ENCODE measurements at places on chromosomes 16 and 17.

DNA sequence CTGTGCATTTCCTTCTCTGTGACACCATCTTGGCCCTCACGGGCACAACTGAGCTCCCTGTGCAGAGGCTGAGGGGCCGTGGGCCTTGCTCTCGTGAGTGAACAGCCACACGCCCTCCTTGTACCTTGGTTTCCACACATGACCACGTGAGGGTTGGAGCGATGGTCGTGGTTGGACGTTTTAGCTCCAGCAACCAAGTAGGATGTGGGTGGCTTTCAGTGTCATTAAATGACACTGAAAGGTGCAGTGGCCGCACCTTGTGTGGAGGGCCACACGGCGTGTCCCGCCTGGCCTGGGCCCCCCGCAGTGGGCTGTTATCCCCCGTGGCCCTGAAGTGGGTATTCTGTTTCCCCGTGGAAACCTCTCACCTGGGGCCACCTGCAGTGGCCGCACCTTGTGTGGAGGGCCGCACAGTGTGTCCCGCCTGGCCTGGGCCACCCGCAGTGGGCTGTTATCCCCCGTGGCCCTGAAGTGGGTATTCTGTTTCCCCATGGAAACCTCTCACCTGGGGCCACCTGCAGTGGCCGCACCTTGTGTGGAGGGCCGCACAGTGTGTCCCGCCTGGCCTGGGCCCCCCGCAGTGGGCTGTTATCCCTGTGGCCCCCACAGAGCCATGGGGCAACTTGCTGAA is 28.2 kb downstream of the ACSF3 start:
- DNase-seq, result no peak

GRCh38 chr16:58128711-58129096 is 477 bp downstream of the CFAP20 start:
- no peak for DNase-seq

GRCh38 chr17:73974536-73974935 is 228.9 kb upstream of the RPL38 start:
- DNase-seq, result no peak

- no peak for DNase-seq
These were observed 5.4 kb downstream of the SLC12A3 start for GRCh38 chr16:56870276-56870888.

DNA sequence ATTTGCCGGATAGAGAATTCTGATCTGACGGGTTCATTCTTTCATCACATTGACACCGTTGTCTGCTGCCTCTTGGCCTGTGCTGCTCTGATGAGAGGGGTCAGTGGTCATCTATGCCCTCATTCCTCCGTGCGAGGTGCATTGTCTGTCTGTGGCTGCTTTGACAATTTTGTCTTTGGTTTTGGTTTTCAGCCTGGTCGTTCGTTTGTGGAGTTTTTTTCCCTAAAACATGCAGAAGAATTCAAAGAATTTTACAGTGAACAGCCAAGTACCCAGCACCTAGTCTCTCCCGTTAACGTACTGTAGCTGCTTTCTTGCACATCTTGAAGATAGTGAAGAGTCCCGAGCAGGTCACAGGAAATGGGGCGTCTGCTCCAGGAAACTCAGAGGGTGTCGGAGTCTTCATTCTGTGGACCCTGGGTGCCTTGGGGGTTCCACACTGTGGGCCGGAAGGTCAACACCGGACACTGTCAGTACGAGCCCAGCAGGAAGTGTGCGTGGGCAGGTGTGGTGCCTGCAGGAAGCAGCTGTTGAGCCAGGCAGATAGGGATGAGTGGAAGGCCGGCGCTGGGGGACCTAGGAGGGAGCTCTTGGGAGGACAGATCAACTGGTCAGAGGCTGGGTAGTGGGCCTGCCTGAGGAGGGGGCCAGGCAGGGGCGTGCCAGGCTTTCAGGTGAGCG is 28.2 kb downstream of the CRAMP1 start:
- no peak for DNase-seq

DNA sequence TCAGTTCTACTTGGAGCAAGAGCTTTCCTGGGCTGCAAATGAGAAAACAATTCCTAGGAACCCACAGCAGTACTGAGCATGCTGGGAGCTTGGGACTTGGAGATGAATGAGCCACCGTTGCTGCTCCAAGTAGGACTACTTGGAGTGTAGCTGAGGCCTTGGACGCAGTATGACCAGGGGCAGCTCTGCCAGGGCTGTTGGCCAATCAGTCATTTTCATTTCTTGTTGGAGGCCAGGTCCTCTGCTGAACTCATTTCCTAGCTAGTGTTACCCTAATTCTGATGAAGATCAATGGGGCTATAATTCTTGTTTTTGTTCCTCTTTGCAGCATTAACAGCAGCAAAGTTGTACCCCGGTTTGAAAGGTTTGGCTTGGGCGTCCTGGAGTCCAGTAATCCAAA is 8.0 kb upstream of the LGALS9 start:
- DNase-seq, result no peak

GRCh38 chr16:75198135-75198600 is 8.8 kb downstream of the CTRB2 start:
- DNase-seq, result no peak

GRCh38 chr16:89690392-89690901 is 4.0 kb downstream of the CDK10 start:
- DNase-seq, result no peak

- DNase-seq, result no peak
These were observed 136.0 kb downstream of the ANKRD11 start for GRCh38 chr16:89354325-89354724.

DNA sequence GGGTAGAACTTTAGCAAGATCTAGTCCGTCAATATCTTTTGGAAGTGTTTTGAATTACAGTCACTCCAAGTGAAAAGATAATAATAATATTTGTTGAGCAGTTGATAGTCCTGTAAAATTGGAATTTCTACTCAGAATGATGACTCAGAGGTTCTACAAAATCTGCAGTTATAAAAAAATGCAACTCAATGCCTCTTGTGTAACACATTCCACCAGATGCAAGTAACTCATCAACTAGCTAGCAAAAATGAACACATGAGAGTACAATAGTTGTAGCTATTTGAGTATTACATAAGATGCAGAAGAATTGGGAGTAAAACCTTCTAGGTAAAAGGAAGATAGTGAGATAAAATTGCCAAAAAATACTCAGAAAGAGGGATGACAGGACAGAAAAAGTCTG is 177.2 kb downstream of the CDH8 start:
- no peak for DNase-seq

- DNase-seq, result no peak
These were observed 1.1 kb upstream of the RASD1 start for GRCh38 chr17:17497065-17497844.

DNA sequence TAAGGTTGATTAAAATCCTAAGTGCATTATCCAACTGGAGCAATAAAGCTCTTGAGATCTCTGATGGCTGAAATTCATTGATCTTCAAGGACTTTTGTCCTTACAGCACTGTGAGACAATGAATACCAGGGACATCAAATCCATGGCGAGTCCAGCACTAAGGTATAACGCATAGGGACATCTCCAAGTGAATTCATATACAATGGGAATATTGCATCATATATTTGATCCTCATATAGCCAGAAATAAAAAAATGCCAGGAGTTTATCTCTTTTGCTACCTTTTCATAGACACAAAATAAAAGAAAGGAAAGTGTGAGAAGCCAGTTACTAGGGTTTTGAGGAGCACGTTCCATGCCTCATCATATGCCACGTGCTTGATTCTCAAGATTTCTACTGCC is 112.5 kb upstream of the CDH13 start:
- DNase-seq, result no peak

- no peak for DNase-seq
These were observed at the start of gene TBX21 for GRCh38 chr17:47733047-47733673. TSS of gene TBX21 (plus strand) at chr17:47733236. CDS start at chr17:47733455, 219 bp downstream.

DNA sequence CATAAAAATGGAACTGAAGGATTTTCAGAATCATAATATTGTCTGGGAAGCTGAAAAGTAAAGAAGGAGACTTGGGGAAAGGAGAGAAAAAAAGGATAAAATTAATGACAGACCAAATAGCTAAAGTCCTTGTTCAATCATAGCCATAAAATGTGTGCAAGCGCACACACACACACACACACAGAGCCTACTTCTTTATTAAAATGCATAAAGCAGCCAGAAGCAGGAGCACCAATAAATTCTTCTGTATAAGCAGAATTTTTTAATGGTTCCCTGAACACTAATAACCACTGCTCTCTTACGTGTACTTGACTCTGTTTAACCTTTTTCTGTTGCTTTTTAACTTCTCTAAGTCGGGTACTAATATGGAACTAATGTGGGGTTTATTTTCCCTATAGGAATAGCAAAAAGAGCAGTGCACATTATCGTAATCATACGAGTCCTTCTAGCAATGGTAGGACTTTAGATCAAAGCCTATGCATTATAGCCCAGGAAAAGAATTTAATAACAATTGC is 131.0 kb upstream of the PSMD7 start:
- no peak for DNase-seq

DNA sequence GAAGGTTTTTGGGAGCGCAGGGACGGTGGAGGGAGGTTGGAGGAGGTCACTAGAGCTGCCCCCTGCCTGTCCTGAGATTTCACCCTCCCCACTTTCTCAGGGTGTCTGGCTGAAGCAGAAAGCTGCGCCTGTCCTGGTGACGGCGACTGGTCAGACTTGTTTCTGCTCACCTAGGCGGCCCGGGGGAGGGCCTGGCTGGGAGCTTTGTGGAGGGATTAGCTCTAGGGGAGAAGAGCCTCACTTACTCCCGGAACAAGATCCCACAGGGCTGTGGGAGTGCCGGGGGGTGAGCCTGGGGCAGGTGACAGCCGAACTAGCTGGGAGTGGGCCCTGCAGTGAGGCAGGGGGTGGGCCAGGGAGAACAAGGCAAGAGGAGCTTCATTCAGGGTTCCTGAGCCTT is 11.5 kb downstream of the NHERF1 start:
- DNase-seq, result no peak

- DNase-seq, result no peak
These were observed 8.5 kb downstream of the ZFPM1 start for GRCh38 chr16:88461331-88462269.

GRCh38 chr17:75642182-75642783 is 9.0 kb downstream of the SMIM5 start:
- no peak for DNase-seq

- no peak for DNase-seq
These were observed 230.9 kb downstream of the MRTFB start for GRCh38 chr16:14302031-14302398.

DNA sequence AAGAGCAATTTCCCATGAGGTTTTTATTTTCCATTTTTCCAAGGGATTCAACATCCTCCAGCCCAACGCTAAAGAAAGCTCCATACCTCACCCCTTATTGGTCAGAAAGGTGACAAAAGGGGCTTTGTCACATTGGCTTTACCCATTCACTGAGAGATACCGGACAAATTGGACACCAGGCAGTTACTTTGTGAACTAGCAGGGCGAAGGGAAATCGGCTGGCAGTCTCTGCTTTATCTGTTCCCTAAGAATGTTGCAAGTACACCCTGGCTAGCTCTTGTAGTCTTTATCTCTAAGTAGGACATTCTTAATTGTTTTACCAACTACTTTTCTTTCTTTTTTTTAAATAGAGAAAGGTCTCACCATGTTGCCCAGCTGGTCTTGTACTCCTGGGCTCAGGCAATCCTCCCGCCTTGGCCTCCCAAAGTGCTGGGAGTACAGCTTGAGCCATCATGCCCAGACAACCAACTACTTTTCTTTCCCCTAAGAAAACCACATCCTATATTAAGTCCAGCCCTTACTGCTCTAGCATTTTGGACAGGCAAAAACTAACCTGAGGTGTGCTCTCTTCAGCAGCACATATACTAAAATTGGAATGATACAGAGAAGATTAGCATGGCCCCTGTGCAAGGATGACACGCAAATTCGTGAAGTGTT is 16.8 kb downstream of the PRPSAP1 start:
- no peak for DNase-seq

DNA sequence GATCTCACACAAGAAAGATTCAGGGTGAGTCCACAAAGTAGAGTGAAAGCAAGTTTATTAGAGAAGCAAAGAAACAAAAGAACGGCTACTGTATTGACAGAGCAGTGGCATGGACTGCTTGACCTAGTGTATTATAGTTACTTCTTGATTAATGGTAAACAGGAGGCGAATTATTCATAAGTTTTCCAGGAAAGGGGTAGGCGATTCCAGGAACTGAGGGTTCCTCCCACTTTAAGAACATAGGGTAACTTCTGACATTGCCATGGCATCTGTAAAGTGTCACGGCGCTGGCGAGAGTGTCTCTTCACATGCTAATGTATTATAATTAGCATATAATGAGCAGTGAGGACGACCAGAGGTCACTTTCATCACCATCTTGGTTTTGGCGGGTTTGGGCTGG is 93.2 kb downstream of the CACNG3 start:
- DNase-seq, result no peak

- no peak for DNase-seq
These were observed 23.4 kb downstream of the NUP85 start for GRCh38 chr17:75228847-75229246.

GRCh38 chr17:82876602-82877379 is 37.0 kb upstream of the ZNF750 start:
- DNase-seq, result no peak

DNA sequence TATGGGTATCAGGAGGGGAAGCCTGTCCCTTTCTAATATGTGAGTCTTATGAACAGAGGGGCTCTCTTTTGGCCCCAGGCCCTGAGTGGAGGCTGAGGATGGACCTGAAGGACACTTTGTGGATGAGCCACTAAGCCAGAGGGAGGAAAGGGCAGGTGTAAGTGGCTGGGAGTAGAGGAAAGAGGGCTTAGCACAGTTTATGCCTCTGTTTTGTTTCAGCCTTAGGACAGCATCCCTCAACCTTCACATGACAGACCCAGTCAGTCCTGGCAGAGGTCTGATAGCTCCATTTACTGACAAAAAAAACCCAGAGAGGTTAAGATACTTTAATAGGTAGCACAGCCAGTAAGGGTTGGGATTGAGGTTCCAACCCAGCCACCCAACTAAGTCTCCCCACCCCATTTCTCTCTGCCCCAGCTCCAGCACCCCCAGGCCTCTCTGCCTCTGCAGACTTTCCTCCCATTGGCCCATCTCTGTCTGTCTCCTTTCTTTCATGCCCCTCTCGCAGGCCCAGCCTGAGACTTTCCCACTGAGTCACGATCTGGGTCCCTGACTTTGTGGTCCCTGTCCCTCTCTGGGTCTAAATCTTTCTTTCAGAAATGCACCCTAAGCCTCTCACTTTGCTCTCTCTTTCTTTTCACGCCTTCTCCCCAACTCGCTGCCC is 4.7 kb upstream of the TBX21 start:
- no peak for DNase-seq

DNA sequence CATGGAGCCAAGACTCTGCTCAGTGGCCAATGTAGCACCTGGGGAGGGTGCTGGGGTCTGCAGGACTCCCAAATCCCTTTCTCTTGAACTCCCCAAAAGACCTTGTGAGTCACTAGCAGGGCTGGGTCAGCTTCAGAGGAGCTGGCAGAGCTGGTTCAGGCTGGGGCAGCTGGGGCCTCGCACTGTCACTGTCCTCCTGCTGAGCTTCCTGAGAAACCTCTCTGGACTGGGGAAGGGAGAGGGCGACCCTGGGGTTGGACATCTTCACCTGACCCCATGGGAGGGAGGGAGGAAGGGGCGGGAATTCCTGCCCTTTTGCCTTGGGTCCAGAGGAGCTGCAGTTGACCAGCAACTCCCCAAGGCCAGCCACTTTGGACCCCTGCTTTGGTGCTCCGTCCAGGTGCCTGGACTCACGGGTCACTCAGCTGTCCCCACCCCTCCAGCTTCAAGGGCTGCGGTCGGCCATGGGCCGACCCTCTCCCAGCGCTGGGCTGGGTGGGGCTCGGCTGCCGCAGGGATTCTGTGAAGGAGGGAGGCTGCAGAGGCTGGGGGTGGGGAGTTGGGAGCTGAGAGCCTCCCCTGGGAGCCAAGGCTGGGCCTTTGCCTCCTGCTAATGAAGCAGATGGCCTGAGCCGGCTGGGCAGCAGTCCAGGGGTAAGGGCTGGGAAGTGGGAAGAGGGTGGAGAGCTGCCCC is 9.2 kb downstream of the FMNL1 start:
- DNase-seq, result no peak
